ENCODE measurements at places on chromosomes 13 and 19.

DNA sequence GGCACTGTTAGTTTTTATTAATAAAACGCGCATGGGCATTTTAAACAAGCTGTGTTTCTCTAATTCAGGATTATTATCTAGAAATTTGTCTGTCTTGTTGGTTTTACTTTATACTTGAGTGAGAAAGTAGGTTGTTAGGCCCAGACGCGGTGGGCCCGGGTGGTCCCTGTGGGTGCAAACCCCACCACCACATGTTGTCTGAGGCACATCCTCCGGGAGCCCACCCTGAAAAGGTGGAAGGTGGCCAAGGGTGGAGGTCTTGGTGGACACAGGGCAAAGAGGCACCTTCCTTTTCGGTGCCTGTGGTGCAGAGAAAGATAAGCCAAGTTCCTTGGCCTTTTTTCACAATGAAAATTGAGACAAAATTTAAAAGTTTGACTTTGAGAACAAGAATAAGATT lies 16.6 kb downstream of the ATP4B start:
- no peak for DNase-seq

DNA sequence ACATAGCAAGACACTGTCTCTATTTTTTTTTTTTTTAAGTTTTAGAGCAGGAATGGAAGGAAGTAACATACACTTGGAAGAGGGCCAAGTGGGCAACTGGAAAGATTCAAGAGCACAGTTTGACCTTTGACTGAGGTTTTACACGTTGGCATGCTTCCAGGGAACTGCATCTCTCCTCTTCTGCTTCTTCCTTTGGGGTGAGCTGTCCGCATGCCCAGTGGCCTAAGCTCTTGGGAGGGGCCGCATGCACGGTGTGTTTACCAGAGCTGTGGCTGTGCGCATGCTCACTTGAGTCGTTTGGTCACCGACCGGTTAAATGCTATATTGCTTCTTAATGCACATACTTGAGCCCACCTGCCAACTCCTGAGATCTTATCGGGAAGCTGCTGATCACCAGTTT lies 727.7 kb downstream of the UQCRFS1 start:
- no peak for DNase-seq

- DNase-seq, result no peak
These were observed 26.8 kb downstream of the PPP5C start for GRCh38 chr19:46373491-46374359.

- no peak for DNase-seq
These were observed 639 bp upstream of the SLAIN1 start for GRCh38 chr13:77696879-77697216.

GRCh38 chr13:100547791-100548201 lies 40.8 kb downstream of the GGACT start:
- no peak for DNase-seq

DNA sequence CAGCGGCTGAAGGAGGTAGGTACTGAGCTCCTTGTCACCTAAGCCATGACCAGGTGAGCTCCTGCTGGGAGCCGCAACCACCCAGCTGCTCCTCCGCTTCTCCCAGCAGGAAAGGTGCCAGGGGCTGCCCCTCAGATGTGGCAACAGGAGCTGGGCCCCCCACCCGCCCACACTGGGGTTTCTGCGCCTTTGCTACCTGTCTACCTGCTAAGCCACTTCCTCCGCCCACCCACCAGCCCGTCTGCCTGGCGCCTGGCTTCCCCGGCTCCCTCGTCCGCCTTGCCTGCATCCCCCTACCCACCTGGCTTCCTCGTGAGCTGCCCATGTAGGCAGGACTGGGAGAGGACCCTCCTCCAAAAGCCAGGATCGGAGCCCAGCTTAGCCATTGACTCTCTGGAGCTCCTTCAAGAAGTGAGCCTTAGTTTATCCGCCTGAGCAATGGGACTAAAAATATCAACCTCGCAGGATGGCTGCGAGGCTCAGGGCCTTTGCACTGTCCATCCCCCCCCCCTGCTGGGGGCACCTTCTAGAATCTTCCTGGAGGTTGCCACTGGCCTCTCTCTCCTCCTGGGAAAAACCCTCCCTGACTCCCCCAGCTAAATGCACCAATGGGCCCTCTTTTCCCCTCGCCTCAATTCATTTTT lies 55.8 kb upstream of the KLF2 start:
- peak; percentile 37 for DNase-seq

- no peak for DNase-seq
These were observed 98.8 kb downstream of the DPF1 start for GRCh38 chr19:38125238-38125637.

DNA sequence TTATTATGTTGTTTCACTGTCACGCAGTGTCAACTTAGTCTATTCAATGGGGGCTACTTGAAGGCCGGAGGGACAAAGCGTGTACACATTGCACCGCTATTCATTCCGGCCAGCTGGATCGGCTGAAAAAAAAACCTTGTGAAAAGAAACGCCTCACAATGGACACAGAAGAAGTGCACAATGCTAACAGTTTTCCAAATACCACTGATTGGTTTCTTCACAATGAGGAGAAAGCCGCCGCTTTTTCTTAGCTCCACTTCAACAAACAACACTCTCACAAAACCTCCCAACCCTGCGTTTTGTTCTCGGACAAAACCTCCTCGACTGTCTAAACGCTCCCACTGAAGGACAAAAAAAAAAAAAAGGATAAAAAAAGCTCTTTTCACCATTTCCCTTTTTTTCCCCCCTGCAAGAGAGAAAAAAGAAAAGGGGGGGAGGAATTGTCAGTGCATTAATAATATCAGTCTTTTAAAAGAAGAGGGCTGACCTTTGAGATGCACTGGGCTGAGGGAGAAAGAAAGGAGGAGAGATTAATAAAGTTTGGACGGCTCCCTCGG lies 5.4 kb downstream of the SOX21 start:
- DNase-seq, result no peak

DNA sequence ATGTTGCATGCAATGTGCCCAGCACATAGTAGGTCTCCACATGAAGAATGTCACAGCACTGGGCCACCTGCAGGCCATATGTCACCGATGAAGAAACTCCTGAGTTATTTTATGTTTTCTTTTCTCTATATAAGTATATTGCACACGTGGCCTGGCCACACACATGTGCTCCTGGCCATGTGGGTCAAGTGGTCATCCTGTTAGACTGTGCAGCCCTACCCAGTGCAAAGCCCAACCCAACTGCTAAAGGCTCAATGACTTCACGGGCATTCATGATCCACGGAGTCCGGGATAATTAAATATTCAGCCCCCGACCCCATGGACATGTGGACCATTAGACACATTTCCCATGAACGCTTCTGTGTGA lies 163.2 kb downstream of the TEX29 start:
- DNase-seq, result no peak

- no peak for DNase-seq
These were observed 12.4 kb downstream of the NOSIP start for GRCh38 chr19:49567861-49568441.

DNA sequence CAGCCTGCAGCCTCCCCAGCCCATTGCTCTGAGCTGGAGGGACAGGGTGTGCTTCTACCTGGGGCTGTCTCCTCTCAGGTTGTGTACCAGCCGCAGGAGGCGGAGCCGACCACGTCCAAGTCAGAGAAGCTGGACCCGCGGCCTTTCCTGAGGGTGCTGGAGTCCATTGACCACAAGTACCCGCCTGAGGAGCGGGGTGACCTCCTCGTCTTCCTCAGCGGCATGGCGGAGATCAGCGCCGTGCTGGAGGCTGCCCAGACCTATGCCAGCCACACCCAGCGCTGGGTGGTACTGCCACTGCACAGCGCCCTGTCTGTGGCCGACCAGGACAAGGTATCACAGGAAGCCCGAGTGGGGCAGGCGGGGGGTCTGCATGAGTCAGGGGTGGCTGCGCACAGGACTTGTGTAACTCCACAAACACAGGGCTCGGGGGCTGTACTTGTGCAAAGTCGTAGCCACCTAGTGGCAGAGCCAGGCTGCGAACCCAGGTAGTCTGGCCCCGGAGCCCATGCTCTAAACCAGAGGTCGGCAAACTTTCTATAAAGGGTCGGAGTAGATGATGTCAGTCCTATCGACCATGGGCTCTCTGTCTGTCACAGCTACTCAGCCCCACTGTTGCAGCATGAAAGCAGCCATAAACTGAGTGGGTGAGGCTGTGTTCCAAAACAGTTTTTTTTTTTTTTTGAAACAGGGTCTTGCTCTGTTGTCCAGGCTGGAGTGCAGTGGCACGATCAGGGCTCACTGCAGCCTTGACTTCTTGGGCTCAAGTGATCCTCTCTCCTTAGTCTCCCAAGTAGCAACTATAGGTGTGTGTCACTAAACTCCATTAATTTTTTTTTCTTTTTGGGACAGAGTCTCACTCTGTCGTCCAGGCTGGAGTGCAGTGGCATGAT lies 8.9 kb downstream of the DHX34 start:
- no peak for DNase-seq

DNA sequence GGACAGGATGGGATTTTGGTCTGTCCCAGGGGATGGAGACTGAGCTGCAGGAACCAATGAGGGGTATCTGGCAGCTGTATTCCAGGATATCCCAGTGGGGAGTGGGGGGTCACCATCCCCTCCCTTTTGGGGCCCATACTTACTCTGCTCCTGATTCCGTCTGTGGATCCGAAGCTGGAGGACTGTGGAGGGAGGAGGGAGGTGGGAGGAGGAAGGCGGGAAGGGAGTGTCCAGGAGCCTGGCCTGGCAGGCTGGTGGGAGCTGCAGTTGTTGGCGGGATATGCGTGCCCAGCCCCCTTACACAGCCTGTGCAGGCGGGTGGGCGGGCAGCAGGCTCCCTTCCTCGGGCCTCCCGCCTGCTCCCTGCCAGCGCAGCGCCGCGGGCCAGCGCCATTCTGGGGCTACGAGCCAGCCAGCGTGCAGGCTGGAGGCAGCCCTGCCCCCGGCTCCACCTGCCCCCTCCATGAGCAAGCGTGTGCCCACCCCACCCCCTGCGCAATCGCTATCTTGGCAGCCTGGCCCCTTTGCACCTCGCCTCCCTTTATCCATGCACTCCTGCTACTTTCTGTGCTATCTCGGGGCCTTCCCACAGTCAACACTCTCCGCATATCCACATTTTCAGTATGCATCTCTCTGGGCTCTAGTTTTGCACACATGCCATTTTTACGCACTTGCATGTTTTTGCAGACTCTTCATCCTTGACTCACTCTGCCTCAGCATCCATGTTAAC lies 2.8 kb downstream of the MAMSTR start:
- DNase-seq, result no peak
